Stimulated activated CD4-positive, alpha-beta T cell treated with anti-CD3 and anti-CD28 coated beads, Interleukin-2, amount 100 ng/mL, for 24 hours (primary cell): ENCODE measurements at places on chromosomes 11 and 22.

DNA sequence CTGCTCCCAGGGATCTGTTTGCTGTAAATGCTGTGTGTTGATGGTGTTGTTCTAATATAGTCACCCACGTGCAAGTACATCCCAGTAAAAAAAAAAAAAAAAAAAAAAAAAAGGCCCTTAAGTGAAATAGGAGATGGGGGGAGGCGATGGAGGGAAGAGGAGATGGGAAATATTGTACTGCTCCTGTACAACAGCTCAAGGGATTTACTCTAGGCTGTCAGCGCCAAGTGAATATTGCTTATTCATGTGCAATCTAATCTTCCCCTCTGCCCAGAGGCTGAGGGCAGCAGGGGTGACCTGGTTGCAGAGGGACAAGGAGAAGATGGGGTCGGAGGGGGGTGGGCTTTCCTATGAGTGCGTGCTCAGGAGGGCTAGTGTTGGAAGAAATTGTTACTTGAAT, 206.2 kb upstream of the CADM1 start:
- no peak for DNase-seq

- no peak for DNase-seq
Observed at GRCh38 chr11:85672105-85672902, 7.4 kb upstream of the CREBZF start.

GRCh38 chr11:111733016-111733415, 33.2 kb downstream of the PPP2R1B start:
- no peak for DNase-seq

GRCh38 chr22:37563153-37564081, 3.1 kb downstream of the CDC42EP1 start:
- DNase-seq = no peak

GRCh38 chr11:69233744-69234570, 60.0 kb upstream of the MYEOV start:
- DNase-seq = peak; percentile 13

DNA sequence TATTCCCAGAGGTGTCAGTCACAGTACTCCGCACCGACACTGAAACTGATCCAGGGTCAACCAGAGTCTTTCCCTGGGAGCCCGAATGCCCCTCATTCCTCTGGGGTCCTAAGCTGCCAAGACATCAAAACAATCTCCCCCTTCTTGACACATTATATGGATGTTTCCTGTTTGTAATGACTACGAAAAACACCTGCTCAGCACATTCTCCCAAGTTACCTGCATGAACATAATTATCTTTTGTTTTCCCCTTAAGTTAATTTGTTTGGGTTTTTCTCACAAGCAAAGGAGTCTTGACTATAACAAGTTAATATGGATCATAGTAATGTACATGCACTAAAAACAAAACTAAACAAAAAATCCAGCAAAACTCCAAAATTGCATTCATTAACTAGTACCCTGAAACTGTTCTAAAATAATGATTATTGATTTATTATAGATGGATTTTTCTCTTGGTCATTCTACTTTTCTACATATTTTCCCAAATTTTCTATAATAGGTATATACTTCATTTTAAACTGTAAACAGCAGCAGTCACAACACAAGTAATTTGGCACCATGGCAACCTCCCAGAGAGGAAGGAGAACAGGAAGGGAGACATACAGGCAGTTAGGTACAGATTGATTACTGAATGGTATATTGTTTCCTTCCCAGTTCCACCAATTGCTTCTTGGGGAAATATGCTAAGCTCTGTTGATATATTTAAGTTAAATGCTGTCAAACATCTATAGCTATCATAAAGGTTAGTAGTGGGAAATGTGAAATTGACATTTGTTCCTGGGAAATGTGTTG, 631.5 kb downstream of the METTL15 start:
- DNase-seq = no peak

GRCh38 chr22:20407829-20408228, 13.9 kb downstream of the ZNF74 start:
- DNase-seq = no peak

DNA sequence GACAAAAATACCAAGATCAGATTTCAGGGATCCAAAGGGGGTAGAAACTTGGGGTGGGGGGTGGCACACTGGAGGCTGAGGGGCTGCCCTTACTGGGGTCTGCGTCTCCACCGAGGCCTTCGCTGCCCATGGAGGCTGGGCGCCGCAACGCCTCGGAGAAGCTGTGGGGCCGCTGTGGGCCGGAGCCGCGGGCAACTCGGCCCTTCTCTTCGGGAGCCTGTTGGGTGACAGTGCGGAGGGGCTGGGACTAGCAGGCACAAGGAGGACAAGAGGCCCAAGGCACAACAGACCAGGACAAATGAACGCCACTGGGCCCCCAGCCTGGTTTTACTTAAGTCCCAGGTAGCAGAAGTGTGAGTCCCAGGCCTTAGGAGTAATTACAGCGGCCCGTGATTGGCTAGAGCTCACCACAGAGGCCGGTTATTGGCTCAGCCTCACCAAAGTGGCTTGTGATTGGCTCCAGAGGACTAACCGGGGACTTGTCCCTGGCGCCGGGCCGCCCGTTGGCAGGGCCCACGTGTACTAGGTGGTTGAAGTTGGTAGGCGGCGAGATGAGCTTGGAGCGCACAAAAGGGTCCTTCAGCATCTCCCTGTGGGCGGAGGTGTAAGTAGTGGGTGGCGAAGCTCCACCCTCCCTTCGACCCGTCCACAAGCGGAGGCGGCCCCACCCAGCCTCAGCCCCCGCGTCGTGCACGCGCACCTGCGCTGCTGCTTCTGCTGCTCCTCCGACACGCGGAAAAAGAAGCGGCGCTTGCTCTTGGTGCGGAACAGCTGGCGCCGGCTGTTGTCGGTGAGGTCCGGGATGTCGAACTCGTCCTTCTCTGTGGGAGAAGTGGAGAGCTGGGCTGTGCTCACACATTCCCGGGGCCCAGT, 16.5 kb upstream of the MEN1 start:
- no peak for DNase-seq

DNA sequence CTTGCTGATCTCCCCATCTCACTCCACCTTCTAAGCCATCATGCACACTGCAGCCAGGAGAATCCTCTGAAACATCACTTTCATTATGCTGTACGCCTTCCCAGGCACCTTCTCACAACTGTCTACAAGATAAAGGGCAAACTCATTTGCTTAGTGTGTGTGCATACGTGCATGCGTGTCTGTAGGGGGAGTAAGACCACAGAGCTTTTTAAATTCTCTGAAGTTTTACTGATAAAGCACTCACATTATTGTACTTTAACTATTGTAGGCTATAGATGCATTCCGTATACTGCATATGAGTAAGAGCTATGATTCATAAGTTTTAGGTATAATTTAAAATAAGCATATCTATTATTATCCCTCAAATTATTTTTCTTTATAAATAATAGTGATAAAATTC, 15.3 kb upstream of the ANKK1 start:
- no peak for DNase-seq

DNA sequence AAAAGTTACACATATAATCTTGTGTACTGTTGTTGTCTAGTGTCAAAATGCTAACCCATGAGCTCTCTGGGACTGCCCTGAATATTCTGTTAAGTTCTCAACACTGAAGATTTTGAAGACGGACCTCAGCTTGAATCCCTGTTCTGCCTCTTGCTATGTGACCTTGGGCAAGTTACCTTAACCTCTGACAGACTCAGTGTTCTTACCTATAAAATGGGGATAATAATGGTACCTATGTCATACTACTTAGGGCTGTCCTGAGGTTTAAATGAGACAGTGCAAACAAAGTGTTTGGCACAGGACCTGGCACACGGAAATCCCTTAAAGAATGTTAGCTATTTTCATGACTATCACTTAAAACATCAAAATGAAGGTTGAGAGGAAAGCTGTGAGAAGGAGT, 11.3 kb downstream of the TMEM218 start:
- DNase-seq = no peak

- DNase-seq = peak; percentile 25
Observed at GRCh38 chr11:76293189-76293631, 86.9 kb upstream of the WNT11 start.

DNA sequence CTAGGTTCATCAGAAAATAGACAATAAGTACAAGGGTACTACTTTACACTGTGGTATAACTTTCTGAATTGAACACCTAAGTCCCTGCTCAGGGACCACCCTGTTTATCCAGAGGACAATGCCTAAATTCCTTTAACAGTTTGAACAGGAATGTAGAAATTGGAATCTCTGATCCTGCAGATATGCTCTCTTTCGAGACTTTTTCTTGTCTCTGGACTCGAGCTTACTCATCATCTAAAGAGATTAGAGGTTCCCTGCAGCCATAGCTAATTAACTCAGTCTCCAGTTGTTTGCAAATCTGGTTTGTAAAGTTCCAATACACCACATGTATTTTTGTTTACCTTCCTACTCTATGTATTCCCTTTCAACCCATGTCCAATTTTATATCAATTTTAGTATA, 1.0 kb downstream of the HOATZ start:
- no peak for DNase-seq

- DNase-seq = no peak
Observed at GRCh38 chr11:133835593-133836548, 9.4 kb downstream of the SPATA19 start.

DNA sequence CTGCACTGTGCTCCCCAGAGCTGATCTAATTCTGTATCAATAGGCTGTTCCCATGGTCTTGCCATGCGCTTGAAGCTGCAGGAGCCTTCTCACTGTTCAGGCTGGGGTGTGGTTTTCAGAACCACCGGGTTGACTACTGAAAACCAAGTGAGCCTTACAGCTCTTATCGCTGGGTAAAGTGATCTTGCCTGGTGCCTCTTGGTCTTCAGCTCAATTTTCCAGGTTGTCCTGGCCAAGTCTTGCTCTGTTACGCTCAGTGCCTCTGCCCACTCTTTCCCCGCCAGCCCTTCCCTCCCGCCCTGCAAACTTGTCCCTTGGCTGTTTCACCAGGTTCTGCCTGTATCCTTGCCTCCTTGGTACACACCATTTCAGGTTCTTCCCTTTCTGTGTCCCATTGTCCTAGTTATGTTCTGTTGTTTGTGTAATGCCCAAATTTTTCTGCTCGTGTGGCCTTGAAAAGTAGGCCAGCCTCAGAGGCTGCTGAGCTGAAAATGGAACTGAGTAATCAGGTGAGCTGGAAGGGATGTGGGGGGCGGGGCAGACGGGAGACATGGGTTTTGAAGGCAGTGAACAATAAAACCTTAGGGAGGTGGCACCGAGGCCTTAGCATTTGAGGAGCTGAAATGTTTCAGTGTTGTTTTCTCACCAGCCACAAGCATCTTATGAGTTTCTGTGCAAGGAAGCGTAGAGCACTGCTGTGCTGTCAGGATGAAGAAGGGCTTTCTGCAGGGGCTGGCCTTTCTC, 11.2 kb downstream of the PEX26 start:
- peak; percentile 32 for DNase-seq

GRCh38 chr22:30304495-30305244, 15.4 kb upstream of the CASTOR1 start:
- no peak for DNase-seq

- DNase-seq = peak; percentile 62
Observed at GRCh38 chr22:23119494-23120414, 22.0 kb downstream of the RSPH14 start.

- DNase-seq = no peak
Observed at GRCh38 chr11:45921561-45922424, 663 bp upstream of the LARGE2 start.

DNA sequence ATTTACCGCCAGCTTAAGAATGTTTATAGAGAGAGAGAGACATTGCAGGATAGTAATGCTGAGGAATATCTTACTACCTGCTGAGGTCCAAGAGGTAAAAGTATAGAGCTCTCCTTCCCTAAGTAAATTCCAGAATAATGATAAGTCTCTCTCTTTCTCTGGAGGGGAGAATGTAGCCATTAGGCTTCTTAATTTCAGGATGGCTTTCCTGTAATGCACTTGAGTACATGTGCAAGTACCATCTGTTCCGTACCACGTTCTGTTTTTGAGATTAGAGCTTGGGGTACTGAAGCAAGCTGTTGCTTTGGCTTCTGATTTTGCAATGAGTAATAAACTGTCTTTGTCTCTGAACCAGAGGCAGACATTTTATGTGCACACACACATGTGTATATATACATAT, 1314.0 kb downstream of the JRKL start:
- DNase-seq = no peak

DNA sequence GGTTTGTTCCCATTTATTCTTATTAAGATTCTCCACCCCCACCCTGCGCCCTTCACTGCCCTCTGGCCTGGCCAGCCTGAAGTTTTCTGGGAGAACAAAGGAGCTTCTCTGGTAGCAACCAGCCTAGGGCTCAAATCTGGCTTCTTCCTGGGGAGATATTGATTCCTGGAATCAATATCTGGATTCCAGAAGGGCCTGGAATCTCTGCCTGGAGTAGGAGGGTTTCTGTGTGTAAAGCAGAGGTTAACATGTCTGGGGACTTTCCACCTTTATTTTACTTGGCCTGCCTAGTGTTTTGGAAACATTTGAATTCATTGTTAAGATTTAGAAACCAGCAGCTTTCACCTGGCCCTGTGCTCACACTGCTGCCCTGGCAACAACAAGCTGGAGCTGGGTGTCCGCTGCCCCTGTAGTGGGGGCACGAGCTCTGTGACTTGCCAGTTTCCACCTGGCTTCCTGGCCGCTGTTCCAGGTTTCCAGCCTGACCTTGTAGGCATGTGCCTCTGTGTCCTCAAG, 5.5 kb downstream of the C11orf91 start:
- DNase-seq = no peak

DNA sequence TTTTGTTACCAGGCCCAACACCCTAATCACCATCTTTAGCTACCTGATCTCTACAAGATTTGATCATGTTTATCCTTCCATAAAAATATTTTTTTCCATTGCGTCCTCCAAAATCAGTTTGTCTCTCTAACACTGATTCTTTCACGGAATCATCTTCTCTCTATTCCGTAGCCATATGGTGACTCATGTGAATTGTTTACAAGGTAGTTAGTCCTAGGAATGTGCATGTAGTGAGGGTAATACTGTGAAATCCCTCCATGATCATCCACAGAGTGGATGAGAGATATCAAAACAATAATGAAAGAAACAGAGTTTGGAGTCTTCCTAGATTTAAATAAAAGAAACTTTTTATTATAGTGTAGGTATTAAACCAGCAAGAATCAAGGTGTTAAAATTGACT, 230.2 kb downstream of the METTL15 start:
- no peak for DNase-seq

DNA sequence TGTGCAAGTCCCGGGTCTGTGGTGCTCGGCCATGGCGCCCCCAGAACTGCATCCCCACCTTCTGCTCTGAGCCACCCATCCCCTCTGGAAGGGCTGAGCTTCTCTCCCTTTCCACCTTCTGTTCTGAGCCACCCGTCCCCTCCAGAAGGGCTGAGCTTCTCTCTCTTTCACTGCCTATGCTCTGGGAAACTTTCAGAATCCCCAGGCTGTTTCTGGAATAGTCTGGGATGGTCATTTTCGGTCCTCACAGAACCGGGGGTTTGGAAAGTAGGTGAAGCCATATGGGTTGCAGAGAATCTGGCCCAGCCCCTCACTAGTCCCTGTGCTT, 3.4 kb upstream of the BID start:
- no peak for DNase-seq

DNA sequence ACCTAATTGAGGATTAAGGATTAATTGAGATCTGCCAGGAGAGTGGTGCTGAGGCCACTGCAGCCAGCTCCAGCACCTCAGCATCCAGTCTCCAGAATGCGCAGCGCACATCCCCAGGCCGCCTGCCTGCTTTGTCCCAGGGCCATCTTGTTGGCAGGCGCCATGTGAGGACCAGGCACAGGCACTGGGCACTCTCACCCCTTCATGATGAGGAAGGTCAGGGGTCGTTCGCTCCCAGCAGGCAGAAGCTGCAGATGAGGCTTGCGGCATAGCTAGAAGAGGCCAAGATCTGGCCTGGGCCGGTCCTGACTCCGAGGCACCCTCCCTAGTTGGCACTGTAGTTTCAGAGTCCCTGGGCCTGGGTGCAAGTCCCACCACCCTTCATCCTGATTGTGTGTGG, 6.4 kb downstream of the CABP2 start:
- DNase-seq = no peak

- no peak for DNase-seq
Observed at GRCh38 chr22:46041642-46042041, 64.7 kb upstream of the WNT7B start.
